Anterior cingulate cortex (tissue), 58 donors: ENCODE measurements at places on chromosomes 3 and 15.

DNA sequence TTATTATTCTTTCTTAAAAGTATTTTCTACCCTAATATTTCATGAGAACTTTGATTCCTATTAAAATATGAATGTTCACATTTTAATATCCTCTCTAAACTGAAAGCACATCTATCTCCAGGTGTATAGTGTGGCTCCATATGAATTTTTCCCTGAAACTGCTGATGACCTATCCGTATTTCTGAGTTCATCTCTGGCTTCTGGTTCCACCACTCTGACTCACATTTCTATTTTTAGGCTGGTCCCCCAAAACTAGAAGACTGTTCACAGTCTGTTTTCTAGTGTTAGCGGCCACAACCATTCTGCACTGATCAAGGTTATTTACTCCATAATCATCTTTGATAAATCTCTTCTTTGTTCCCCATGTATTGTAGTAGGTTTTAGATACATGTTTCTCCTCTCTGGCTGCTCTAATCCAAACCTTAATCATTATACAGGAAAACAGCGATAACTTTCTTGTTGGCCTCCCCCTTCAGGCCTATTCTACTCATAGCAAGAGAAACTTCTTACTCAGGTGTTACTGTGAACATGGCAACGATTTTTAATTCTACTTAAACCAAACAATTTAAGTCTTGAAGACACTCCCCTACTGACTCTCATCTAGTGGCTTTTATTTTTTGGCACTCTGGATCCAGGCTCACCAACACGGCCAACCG is 12.8 kb downstream of the ADPGK start:
- no peak for DNase-seq

GRCh38 chr3:42690191-42690590 is 4.9 kb downstream of the KLHL40 start:
- DNase-seq, result no peak

DNA sequence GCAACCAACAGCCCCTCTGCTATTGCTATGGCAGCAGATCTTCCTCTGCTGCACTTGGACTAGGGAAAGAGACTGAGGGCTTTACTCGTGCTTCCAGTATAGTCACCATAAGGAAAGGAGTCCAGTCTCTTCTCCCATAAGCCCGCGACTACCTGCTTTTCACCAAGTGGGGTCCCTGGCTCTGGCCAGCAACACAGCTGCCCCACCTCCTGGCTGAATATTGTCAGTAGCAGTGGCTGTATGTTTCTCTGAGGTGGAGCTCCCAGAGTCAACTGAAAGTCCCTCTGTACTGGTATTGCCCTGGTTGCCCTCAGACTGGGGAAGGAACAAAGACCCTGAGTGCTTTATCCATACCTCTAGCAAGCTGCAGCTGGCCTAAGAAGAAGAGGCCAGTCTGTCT is 719.6 kb downstream of the SQOR start:
- DNase-seq, result no peak

GRCh38 chr3:87082796-87083440 is 92.0 kb upstream of the VGLL3 start:
- DNase-seq, result no peak

- no peak for DNase-seq
These were observed 2.9 kb downstream of the SOX14 start for GRCh38 chr3:137766876-137767537.

GRCh38 chr15:27091270-27091940 is 120.4 kb downstream of the GABRG3 start:
- no peak for DNase-seq

DNA sequence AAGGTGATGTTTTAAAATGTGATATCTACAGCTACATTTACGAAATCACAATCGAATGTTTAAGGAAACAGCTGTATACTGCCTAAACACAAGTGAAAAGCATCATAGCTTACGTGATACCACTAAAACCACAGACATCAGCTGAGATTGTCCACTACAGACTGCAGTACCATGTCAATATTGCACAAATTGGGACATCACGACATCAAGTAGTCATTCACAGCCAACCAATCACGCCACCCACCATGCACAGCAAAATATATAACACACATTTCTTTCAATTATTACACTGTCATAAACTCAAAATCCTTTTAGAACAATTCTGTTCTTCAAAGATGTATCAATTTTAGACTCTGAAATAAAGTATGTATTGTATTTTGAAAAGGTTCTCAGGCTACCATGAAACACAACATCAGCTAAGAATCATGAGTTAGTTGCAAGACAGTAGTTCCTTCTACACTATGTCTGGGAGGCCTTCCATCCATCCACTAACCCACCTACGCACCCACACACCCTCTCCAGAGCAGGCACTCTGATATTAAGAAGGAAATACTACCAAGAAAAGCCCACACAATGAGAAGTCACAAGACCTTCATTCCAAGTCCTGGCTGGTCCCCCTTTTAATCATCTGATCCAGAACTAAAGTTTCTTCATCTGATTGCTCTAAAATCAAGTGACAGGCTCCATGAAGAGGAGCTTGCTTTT is 3.1 kb downstream of the DMXL2 start:
- DNase-seq, result no peak

- DNase-seq, result no peak
These were observed 157.3 kb downstream of the WNT5A start for GRCh38 chr3:55329849-55330248.

GRCh38 chr15:51262463-51262862 is 75.9 kb downstream of the CYP19A1 start:
- no peak for DNase-seq

- DNase-seq, result peak; percentile 83
These were observed at the start of the genes ASTE1 and NEK11 for GRCh38 chr3:131026321-131027151. Gene ASTE1, minus strand, starts transcription at chr3:131026825. Its CDS starts 1,519 bp downstream, at chr3:131025306. Gene NEK11, plus strand, starts transcription at chr3:131026877. Its CDS starts 2,832 bp downstream, at chr3:131029709.

DNA sequence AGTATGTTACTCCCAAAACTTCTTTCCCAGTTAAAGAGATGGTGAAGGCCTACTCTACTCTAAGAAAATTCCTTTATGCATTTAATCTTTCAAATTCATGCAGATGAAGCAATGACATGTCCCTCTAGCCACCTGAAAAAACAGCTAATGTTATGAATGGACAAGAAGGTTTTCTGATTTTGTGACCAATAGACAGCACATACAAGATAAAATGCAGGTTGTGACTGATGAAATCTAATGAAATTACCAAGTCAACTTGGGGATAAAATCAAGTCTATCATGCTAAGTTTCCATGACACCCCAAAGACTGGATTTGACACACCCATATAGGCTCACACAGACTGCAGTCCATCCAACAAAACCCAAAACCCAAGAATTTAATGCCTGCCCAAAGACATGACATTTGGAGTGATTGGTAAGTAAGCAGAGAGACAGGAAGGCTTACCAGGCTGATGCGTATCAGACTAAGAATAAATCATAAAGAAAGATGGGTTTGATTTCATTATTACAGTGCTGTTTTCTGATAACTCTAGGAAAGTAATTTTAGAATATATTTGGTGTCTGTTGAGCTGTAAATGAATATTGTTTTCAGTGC is 26.4 kb downstream of the CD47 start:
- DNase-seq, result no peak

DNA sequence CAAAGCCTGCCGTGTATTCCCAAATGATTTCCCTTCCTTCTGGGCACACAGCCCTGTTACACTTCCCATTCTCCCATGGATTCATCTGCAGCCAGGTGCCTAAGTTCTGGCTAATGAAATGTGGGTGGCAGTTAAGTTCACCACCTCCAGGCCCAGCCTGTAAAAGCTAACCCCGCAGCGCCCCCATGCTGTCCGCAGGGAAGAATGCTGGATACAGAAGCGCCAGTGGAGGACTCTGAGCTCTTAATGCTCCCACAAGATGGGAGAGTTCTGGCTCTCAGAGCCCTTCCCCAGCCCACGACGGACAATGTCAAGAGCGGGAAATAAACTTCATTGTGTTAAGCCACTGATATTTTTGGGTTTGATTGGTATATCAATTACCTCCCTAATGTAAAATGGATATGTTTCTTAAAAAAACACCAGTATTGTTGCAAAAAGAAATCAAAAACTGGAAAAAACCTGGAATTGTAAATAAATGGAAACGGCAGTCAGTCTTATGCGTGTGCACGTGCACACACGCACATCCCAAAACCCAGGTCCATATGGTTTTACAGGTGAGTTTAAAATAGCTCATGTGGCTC is 37.7 kb upstream of the FGD5 start:
- DNase-seq, result no peak

DNA sequence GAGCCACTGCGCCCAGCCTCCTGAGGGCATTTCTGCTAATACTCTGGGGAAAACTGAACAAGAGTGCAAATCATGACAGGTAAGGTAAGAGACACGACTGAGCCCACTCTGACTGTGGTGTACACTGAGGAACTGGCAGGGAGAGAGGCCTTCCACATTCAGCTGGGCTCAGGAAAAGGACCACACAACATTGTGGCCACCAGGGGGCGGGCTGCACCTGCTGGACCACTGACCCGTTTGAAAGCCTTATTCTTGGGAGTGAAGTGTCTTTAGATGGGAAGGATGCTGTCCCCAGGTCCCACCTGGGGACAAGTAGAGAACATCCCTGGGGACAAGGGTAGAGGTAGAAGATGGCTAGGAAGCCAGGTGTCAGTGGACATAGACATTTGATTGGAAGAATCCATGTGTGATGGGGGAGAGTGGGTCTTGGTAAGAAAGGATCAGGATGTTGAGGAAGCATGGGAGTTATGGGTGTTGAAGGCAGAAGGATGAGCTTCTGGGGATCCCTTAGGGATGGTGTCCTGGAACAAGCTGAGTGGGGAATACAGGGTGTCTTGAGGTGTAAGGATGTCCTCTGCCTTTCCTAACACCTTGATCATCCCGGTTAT is 6.2 kb upstream of the CTDSPL start:
- peak; percentile 73 for DNase-seq

GRCh38 chr3:32121137-32121536 is 14.7 kb downstream of the GPD1L start:
- no peak for DNase-seq

DNA sequence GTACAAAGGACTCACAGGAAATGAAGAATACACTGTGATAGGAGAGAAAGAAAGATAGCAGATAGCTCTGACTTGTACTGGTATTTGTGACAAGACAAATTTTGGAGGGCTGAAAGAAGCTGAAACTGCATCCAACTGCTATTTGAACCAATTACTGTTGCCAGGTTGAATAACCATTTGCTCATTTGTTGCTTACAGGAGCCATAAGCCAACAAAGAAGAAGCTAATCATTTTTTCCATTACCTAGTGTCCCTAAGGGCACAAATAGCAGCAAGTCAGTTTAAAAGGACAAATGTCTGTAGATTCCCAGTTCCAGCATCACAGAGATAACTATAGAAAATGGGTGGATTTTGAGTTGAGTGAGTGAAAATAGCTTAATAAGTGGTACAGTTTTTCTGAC is 376.9 kb upstream of the ARPP21 start:
- DNase-seq, result no peak

DNA sequence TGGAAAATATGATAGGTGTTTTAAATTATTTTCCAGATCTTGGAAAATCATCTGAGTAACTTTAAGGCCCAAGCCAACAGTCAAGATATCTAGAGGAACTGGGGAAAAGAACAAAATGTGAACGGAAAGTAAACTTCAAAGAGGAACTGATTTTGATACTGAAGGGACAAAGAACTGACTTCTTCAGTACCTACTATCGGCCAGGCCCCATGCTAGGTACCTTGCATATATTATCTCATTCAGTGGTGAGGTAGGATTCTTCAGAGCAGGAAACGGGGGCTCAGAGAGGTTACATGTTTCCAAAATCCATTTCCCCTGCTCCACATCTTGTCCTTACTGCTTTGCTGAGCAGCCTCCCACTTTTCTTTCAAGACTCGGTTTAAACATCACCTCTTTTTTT is 9.8 kb upstream of the ZNF710 start:
- DNase-seq, result no peak

DNA sequence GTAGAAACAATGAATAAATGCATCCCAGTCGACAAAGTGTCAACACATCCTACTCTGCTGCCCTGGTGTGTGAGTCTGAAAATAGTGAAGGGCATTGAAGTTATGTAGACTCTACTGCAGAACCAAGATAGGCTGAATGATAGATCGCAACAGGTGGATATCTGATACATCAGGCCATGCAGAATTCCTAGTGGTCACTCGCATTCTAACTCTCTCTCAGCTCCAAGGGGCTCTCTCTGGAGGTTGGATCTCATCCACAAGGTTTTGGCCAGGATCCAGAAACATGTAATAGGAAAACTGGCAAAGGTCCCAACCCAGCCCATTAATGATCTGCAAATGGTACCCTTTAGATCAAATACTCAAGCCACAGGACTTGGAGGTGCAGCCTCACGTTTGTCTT is 514.1 kb downstream of the MAGI1 start:
- DNase-seq, result no peak

DNA sequence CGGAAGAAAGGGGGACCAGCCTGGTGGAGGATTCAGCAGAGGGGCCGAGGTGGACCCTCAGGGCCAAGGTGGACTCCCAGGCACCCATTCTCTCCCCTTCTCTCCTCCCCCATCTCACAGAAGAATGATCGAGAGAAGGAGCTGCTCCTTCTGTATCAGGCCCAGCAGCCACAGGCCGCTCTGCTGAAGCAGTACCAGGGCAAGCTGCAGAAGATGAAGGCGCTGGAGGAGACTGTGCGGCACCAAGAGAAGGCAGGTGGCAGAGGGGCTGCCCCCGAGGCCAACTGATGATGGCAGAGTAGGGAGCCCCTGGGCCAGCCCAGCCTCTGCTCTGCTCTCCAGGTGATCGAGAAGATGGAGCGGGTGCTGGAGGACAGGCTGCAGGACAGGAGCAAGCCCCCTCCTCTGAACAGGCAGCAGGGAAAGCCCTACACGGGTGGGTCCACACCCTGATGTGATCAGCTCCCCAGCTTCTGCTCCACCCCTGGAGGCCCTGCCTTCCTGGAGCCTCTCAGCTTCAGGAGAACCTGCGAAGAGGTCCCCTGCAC is 36.5 kb downstream of the CYP11A1 start:
- DNase-seq, result no peak

- DNase-seq, result no peak
These were observed 55.2 kb upstream of the SSR3 start for GRCh38 chr3:156610154-156610553.

- no peak for DNase-seq
These were observed 31.7 kb downstream of the ALCAM start for GRCh38 chr3:105398437-105398836.
